Type B pancreatic cell (in vitro differentiated cells): ENCODE measurements at places on chromosomes 16 and 17. TPM values are rescaled to one million over a fixed set of nuclear protein-coding genes. Genes with fewer than 3 reads are reported as not detected.
A peak's percentile ranks its signal among the peaks of the same experiment; 100 is the strongest.

DNA sequence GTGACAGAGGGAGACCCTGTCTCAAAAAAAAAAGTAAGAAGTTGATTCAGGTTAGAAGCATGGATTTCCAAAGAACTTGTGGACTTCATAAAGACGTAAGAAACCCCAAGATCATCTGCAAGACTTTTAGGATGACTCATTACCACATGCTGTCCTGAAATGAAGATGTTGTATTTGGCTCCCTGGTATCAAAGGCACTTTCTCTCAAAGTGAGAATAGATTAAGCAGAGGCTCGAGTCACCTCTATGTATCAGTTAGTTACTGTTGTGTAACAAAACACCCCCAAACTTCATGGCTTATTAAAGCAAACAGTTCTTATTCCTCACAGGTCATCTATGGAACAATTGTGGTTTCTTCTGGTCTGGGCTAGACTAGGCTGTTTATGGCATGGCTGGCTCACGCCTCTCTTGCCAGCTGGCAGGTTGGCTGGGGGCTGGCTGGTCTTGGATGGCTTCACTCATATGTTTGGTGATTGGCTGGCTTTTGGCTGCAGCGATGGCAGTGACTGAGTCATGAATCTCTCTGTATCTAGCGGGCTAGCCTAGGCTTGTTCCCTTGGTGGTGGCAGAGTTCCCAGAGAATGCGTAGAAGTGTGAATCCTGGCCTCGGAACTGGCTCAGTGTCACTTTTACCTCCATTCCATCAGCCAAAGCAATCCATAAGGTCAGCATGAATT lies 60.4 kb upstream of the MSI2 start:
- H3K4me1 ChIP-seq = peaks cover 4% of the 10 kb centered on the region
- peaks cover 12% of the 10 kb centered on the region for H3K27me3 ChIP-seq
- no peak for DNase-seq
- no peak overlapping the region for H3K4me3 ChIP-seq

- peak overlapping the region; percentile 36 for H3K27ac ChIP-seq
- no peak overlapping the region for H3K4me3 ChIP-seq
- no peaks in the 10 kb centered on the region for H3K36me3 ChIP-seq
- peaks cover 13% of the 10 kb centered on the region for H3K4me1 ChIP-seq
These were observed 6.8 kb upstream of the CAVIN1 start for GRCh38 chr17:42429726-42430447.

DNA sequence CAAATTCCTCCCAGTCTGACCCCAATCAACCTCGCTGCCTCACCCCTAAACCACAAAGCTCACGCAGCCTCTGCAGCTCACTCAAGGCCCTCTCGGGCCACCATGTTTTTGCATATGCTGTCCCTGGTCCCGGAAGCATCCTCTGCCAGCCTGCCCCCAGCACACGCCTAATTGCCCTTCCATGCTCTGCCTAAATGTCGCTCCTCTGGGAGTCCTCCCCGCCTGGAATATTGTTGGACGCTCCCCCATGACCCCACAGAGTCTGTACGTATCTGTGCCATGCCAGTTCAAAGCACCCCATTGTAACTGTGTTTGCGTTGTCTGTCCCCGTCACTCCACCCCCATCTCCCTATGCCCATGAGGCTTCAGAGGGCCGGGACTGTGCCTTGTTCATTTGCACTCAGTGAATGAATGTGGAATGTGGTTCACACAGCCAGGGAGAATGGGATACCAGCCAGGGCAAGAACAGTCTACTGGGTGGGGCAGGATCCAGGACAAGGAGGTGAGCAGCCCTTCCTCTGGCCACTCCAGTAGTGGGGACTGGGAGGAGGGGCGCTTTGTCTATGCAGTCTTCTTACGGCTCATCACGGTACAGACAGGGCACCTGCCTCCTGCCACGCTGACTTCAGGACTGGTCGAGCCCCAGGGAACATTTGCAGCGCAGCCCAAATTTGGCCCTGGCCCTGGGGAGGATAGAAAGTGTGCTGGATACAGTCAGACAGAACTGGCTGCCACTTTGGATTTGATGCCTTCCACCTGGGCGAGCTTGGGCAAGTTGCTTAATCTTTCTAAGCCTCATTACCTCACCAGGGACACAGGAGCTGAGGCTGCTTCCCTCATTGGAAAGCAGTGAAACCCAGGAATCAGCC lies 48.5 kb downstream of the NOS2 start:
- H3K27me3 ChIP-seq = peaks cover 2% of the 10 kb centered on the region
- H3K36me3 ChIP-seq = no peaks in the 10 kb centered on the region
- no peak overlapping the region for H3K27ac ChIP-seq
- H3K4me3 ChIP-seq = no peak overlapping the region

GRCh38 chr17:16492613-16493530 lies 879 bp upstream of the LRRC75A start:
- peaks cover 9% of the 10 kb centered on the region for H3K4me1 ChIP-seq
- DNase-seq = no peak
- H3K27me3 ChIP-seq = peaks cover 73% of the 10 kb centered on the region
- H3K4me3 ChIP-seq = peak overlapping the region; percentile 88
- H3K36me3 ChIP-seq = no peaks in the 10 kb centered on the region

- H3K27ac ChIP-seq = no peak overlapping the region
- no peaks in the 10 kb centered on the region for H3K36me3 ChIP-seq
- no peak overlapping the region for H3K4me3 ChIP-seq
- DNase-seq = no peak
These were observed 7.8 kb downstream of the NUDT16L1 start for GRCh38 chr16:4700997-4701743.

DNA sequence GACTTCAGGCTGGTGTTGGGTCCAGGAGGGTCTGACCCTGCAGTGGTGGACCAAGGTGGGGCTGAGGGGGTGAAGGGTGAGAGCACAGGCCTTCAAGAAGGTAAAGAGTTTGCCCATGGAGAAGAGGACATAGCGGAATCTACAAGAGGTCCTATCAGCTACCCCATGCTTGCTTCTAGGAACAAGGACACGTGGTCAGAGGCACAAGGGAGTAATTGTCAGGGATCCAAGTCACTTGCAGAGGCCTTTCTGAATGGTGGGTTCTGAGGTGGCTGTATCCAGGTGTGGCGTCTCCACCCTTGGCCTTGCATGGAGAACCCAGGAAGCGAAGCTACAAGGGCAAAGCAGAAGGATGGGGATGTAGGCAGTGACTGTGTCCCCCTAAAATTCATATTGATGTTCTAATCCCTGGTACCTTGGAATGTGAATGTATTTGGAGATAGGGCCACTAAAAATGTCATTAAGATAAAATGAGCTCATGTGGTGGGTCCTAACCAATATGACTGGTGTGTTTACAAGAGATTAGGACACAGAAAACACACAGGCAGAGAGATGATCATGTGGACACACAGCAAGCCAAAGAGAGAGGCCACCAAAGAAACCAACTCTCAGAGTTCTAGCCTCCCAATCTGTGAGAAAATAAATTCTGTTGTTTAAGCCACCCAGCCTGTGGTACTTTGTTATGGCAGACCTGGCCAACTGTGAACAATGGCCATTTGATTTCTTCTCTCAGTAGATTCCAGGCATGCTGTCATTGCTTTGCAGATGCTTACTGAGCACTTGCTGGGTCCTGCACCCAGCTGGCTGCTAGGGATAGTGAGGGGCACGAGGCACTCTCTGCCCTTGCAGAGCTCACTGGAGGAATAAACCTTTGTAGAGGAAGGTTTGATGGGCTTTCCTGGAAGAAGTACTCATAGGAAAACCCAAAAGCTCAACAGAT lies 75.8 kb downstream of the UTP18 start:
- DNase-seq = no peak
- H3K4me3 ChIP-seq = no peak overlapping the region
- H3K36me3 ChIP-seq = no peaks in the 10 kb centered on the region

GRCh38 chr16:12084436-12084835 lies 107.9 kb downstream of the SNX29 start:
- H3K4me3 ChIP-seq = no peak overlapping the region
- H3K36me3 ChIP-seq = no peaks in the 10 kb centered on the region
- no peak overlapping the region for H3K27ac ChIP-seq
- H3K4me1 ChIP-seq = peaks cover 13% of the 10 kb centered on the region
- H3K27me3 ChIP-seq = no peaks in the 10 kb centered on the region

DNA sequence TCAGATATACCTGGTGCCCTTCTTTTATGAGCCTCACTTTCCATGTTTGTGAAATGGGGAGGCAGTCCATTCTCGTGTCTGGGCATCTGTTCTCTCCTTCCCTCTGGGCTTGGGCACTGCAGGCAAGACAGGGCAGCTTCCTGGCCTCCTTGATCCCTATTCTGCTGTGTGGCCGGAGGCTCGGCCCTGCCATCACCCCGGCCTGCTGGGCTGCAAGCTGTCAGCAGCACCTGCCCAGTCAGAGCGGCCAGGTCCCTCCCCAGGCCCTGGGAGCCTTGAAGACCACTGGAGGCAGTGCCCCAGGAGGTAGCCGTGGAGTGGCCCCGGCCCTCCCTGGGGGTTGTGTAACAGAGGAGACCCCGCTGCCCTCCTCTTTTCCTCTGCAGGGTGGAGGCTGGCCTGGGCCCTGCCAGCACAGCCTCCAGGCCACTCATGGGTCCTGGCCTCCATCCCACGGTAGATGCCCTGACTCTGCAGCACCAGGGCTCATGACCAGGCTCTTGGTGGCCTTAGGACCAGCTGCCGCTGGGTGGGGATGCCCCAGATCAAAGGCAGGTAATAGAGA lies 9.2 kb downstream of the KCNJ12 start:
- DNase-seq = no peak
- no peaks in the 10 kb centered on the region for H3K36me3 ChIP-seq
- H3K4me1 ChIP-seq = peaks cover 5% of the 10 kb centered on the region
- no peak overlapping the region for H3K27ac ChIP-seq

GRCh38 chr16:24980077-24980793 lies 34.9 kb downstream of the ARHGAP17 start:
- peaks cover 10% of the 10 kb centered on the region for H3K36me3 ChIP-seq
- H3K27ac ChIP-seq = no peak overlapping the region
- no peaks in the 10 kb centered on the region for H3K27me3 ChIP-seq
- DNase-seq = no peak
- H3K4me1 ChIP-seq = peaks cover 28% of the 10 kb centered on the region

DNA sequence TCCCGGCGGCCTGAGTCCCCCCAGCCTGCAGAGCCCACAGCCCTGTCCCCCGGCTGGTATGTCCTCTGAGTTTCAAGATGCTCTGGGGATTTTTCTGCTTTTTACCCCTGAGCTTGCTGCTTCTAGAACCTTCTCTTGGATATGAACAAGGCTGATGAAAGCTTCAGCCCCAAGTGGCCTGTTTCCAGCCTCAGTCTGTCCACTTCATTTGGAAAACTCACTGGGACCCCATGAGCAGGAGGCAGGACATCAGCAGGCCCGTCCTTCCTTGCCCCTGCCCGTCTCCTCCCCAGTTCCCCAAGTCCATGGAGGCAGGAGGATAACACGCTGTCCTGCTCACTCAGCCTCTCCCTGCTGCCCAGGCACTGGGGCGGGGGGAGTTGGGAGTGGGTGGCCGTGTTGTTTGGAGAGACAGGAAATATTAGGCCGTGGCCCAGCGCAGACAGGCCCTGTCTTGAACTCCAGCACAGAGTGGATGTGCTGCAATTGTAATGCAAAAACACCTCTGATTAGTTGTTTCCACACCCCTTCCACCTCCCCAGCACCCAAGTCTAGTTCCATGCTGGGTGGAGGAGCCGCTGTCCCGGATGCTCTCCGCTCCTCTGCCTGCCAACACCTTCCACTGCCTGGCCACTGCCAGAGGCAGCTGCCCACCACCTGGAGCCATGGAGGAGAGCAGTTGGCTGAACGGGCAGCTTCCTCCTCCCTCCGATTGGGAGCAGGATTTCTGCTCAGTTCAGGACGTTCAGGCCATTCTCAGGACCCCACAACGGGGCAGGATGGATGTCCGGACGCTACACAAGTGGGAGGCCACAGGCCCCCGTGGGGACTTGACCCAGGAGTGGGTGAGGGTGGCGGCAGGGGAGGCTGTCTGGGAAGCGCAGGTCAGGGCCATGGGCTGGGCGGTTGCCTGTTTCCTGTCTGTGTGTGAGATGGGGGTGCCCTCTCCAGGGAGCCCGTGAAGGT lies 216.9 kb upstream of the GSE1 start:
- H3K36me3 ChIP-seq = no peaks in the 10 kb centered on the region
- H3K4me3 ChIP-seq = peak overlapping the region; percentile 44

- H3K4me3 ChIP-seq = no peak overlapping the region
- peaks cover 4% of the 10 kb centered on the region for H3K27me3 ChIP-seq
- DNase-seq = no peak
- H3K4me1 ChIP-seq = peaks cover 8% of the 10 kb centered on the region
These were observed 12.7 kb upstream of the SPNS2 start for GRCh38 chr17:4485676-4486646.

DNA sequence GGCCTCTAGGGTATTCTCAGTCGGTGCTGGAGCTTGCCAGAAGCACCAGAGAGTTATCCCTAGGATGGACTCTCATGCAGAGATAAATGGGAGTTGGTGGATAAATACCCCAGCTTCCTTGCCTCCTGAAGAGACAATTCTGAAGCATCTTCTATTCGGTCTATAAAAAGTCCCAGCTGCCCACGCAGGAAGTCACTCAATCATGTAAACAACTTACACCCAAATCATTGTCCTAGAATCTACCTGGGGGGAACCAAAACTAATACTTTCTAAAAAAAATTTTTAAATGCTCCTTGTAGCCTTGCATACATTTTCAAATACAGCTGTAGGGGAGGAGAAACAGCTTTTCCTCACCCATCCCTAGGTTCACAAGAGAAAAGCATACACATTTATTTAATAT lies 66.6 kb upstream of the ELAC2 start:
- no peaks in the 10 kb centered on the region for H3K4me1 ChIP-seq
- H3K36me3 ChIP-seq = no peaks in the 10 kb centered on the region
- no peak for DNase-seq
- peaks cover 14% of the 10 kb centered on the region for H3K27me3 ChIP-seq

DNA sequence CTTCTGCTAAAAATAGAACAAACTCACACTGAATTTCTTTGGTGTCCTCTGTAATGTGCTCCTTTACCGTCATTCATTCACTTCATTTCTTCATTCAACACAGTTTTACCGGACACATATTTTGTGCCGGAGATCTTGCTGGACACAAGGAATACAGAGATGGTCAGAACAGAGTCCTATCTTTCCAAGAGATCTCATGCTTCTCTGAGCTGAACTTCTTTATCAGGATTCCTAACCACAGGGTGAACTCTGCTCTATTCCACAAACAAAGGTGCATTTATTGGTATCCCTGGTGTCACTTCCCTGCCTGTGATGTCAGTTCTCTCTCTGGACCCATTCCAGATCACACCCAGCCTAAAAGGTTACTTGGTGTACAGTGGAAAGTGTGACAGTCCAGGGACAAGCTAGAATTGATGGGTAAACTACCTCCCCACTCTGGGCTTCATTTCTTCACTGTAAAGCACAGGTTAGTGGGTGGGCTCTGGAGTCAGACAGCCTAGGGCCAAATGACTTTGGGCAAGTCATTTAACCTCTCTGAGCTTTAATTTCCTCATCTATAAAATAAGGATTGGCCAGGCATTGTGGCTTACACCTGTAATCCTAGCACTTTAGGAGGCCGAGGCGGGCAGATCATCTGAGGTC lies 4.2 kb downstream of the IFI35 start:
- no peak for DNase-seq
- H3K27ac ChIP-seq = peak overlapping the region; percentile 80

GRCh38 chr16:3051494-3051893 lies 5.1 kb downstream of the MMP25 start:
- DNase-seq = no peak
- H3K36me3 ChIP-seq = peaks cover 10% of the 10 kb centered on the region
- no peak overlapping the region for H3K27ac ChIP-seq
- H3K4me1 ChIP-seq = no peaks in the 10 kb centered on the region
- no peak overlapping the region for H3K4me3 ChIP-seq

The NR1D1 gene
- 5.7 and 9.5 TPM in 2 replicates for total RNA-seq

The CHAD gene
- not detected in 2 replicates for total RNA-seq

The DRC3 gene
- total RNA-seq = 3.4 and 8.9 TPM in 2 replicates

The HSF5 gene
- total RNA-seq = 0.10 TPM in 1 of 2 replicates, not detected in the other
